Left ventricle myocardium superior (tissue), 1 donor: ENCODE measurements at places on chromosomes 2 and 18. TPM values are rescaled to one million over a fixed set of nuclear protein-coding genes. Genes with fewer than 3 reads are reported as not detected.

DNA sequence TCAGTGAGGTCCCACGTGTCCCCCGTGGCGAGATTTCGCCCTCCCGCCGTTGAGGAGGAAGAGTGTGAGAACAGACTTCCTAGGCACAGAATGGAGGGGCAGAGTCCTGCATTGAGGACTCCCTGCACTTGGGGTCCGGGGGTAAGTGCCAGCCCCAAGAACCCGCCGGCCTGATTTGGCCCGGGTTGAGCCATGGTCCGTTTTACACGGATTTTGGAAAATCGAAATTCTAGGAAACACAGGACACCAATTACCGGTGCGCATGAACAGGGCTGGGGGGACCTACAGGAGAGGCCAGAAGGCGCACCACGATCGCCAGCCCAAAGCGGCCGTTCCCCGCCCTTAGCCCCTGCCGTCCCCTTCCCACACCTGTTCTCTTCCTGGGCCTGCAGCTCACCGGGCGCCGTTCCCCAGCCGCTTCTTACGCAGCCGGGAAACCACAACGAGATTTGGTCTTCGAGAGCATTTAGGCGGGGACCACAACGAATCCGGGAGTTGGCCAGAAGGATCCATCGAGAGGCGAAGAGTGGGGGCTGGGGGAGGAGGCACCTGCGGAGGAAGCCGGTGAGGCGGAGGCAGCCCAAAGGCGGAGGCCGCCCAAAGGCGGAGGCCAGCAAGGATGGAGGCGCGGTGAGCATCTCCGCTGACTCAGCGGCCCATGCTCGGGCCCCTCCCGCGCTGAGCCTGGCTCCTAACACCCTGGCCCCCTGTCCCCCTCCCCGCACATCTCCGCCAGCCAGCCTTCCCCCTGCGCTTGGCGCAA lies 464 bp upstream of the TLX2 start:
- no peak for DNase-seq

The C2orf81 gene
- 0.79 TPM for total RNA-seq

The ANKRD30BL gene
- not detected for total RNA-seq

- no peak for DNase-seq
These were observed 17.9 kb downstream of the NRXN1 start for GRCh38 chr2:51013933-51014526.

GRCh38 chr18:47772374-47773248 lies 157.8 kb downstream of the SMAD2 start:
- peak; percentile 68 for DNase-seq

- no peak for DNase-seq
These were observed 475.3 kb downstream of the ARHGAP15 start for GRCh38 chr2:143604566-143604959.

DNA sequence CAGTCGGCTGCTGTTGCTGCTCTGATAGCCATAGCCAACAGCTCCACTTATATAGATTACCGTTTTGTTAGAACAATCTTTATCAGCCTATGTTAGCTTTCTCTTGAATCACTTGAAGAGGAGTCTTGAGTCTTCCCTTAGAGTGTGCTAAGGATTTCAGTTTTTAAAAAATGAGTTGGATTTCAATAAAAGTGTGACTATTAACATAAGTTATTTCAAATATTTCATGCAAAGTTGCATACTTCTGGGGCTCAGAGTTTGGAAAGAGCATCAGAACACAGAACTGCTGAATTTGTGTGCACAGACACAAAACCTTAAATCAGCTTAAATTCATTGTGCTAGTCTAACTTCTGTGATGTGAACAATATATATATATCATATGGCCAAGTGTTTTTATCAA lies 174.7 kb downstream of the MTX2 start:
- DNase-seq: no peak

The TMEM169 gene
- 0.15 TPM for total RNA-seq

DNA sequence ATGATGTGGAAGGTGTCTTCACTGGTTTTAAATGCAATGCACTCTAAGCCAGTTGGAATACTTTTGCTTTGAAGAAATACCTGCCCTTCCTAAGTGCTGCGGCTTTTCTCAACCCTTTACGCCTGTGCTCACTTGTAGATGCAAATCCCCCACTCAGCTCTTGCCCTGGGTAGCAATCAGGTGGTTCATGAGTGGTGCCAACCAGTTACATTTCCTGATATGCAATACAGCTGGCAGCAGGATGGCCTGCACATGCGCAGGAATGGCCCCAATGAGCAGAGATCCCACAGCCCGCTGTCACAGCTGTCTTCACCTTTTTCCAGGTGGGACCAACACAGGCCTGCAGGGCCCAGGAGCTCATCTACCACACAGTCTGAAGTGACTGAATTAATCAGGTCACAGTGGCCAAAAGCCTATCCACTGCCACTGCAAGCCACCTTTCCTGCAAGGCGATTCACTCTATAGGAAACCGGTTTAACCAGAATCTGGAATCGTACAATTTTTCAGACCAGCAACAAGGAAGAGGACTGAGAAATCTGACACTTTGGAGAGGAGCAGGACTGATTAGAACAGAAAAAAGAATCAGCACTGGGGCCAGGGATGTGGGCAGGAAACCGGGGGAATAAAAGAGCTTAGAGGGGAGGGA lies 247.8 kb downstream of the MYT1L start:
- DNase-seq: no peak

DNA sequence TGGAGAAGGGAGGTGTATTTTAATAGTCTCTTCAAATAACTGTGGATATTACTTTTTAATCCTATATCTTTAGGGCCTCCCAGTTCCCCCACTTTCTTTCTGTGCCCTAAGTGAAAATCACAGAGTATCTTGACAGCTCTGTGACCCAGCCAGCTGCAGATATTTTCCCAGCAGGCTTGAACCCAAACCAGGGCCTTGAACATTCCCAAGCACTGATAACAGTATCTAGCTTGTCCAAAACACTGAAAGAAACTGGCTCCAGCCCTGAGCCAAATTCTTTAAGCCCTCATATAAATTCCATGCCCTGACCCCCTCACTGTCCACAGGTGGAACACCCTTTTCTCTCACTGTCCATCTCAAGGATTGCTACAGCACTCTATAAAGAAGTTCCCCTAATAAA lies 388.1 kb upstream of the CHAC2 start:
- peak; percentile 7 for DNase-seq

The CRYBA2 gene
- total RNA-seq: not detected

The TMEM37 gene
- total RNA-seq: 2.9 TPM

The DSG3 gene
- not detected for total RNA-seq

- peak; percentile 27 for DNase-seq
These were observed 583.6 kb downstream of the IRS1 start for GRCh38 chr2:226215902-226216503.

DNA sequence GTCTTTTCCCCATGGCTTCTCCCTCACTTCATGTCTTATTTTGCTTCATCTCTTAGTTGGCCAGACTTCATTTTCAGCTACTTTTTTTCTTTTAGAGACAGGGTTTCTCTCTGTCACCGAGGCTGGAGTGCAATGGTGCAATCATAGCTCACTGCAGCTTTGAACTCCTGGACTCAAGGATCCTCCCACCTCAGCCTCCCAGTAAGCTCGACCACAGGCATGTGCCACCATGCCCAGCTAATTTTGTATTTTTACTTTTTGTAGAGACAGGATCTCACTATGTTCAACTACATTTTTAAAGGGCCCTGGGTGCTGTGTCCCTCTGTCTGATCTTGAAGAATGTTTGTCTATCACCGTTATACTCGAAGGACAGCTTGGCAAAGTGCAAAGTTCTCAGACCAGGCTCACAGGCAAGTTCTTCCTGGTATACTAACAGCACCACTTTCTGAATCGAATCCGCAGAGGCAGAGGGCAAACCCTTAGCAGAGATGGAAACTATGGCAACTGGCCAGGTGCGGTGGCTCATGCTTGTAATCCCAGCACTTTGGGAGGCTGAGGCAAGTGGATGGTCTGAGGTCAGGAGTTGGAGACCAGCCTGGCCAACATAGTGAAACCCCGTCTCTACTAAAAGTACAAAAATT lies 60.9 kb downstream of the SOWAHC start:
- DNase-seq: no peak

DNA sequence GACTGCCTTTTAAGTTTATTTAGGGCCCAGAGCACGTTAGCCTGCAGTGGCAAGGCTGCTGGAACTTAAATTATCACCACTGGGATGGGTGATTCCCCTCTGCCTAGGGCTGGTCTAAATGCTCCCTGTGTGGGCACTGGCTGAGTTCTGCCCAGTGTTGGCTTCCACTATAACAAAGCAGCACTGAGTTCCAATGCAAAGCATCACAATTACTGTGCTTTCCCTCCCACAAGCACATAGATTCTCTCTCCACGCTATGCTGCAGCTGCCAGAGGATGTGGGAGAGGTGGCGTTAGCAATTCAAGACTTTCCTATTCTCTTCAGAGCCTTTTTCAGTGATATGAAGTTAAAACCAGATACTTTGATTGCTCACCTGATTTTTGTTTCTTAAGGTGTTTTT lies 328.9 kb upstream of the DDX18 start:
- no peak for DNase-seq

DNA sequence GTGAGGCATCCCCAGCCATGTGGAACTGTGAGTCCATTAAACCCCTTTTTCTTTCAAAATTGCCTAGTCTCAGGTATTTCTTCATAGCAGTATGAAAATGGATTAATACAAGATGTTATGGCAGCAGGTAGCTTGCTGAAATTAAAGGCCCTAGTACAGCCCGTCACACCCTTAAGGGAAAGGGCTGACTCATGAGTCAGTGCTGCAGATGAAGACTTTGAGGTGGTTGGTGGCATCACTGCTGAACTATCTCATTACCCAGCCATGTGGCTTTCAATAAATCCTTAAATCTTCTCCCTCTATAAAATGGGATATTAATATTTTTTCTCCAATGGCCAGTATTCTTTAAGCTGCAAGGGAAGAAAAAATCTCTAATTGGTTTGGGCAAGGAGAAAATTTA lies 226.1 kb upstream of the CCDC68 start:
- no peak for DNase-seq

- no peak for DNase-seq
These were observed 143.5 kb downstream of the B3GNT2 start for GRCh38 chr2:62339413-62339812.

- DNase-seq: no peak
These were observed 12.5 kb downstream of the NMS start for GRCh38 chr2:100482741-100483140.

The ITGB6 gene
- 4.4 TPM for total RNA-seq

The CYS1 gene
- total RNA-seq: 3.0 TPM
